Activated naive CD4-positive, alpha-beta T cell treated with anti-CD3 and anti-CD28 coated beads for 36 hours (primary cell): ENCODE measurements at places on chromosomes 16 and 17. TPM values are rescaled to one million over a fixed set of nuclear protein-coding genes. Genes with fewer than 3 reads are reported as not detected.

GRCh38 chr17:60159479-60159866 is 9.7 kb downstream of the CA4 start:
- DNase-seq, result no peak
- no peaks in the 10 kb centered on the region for H3K4me1 ChIP-seq
- H3K36me3 ChIP-seq, result no peaks in the 10 kb centered on the region
- no peak overlapping the region for H3K4me3 ChIP-seq
- peaks cover 14% of the 10 kb centered on the region for H3K27me3 ChIP-seq

- no peak overlapping the region for H3K27ac ChIP-seq
- H3K4me3 ChIP-seq, result no peak overlapping the region
- H3K27me3 ChIP-seq, result no peaks in the 10 kb centered on the region
- DNase-seq, result no peak
- H3K4me1 ChIP-seq, result no peaks in the 10 kb centered on the region
These were observed 368.0 kb downstream of the FOXL1 start for GRCh38 chr16:86946396-86946795.

B9D1 gene
- total RNA-seq, result 8.7 TPM

CCDC92B gene
- total RNA-seq, result 0.07 TPM
